ENCODE measurements at places on chromosomes 4 and X. TPM values are rescaled to one million over a fixed set of nuclear protein-coding genes. Genes with fewer than 3 reads are reported as not detected.
A peak's percentile ranks its signal among the peaks of the same experiment; 100 is the strongest.

DNA sequence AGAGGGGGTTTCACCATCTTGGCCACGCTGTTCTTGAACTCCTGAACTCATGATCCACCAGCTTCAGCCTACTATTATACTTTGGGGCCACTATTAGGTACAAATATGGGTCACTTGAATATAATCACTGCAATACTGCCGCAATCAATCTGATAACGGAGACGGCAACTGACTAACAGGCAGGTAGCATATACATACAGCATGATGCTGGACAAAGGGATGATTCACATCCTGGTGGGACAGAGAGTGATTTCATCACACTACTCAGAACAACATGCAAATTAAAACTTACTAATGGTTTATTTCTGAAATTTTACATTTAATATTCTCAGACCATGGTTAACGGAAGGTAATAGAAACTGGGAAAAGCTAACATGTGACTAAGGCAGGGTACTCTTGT is 10.9 kb downstream of the LRBA start:
- DNase-seq, result no peak

DNA sequence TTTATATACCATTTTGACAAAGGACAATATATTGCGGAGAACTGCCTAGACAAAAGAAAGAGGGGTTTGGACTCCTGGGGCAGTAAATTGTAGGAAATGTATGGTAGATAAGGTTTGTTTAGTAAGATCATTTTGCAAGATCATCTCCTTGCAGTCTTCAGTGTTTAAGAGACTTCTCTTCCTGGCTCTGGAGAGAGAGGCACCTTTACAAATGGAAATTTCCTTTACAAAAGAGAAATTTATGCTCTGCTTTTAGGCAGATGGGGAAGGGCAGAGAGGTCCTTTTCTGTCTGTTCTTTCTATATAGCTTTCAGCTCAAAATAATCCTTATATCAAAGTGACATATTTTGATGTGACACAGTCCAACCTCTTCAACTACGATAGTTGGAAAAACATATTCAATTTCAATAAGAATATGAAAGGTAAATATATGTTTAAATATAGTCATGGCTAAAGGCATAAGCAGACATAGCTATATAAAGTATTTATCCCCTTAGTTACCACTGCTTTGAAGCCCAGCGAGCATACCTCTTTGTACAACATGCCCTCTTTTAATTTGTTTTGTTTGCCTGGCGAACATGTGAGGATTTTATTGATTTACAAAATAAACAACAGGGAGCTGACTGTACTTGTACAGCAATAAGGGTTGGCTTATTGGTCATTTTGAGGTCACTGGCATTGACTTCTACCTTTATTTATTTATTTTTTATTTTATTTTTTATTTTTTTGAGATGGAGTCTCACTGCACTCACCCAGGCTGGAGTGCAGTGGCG is 65.2 kb downstream of the TRIM2 start:
- DNase-seq, result no peak

GRCh38 chrX:17830211-17830610 is 30.9 kb downstream of the RAI2 start:
- no peak for DNase-seq

- DNase-seq, result no peak
These were observed 172.6 kb downstream of the FHIP1A start for GRCh38 chr4:151581570-151581969.

- DNase-seq, result no peak
These were observed 17.7 kb upstream of the LAMP2 start for GRCh38 chrX:120486786-120487185.

GRCh38 chr4:48945981-48946380 is 39.4 kb upstream of the OCIAD2 start:
- no peak for DNase-seq

DNA sequence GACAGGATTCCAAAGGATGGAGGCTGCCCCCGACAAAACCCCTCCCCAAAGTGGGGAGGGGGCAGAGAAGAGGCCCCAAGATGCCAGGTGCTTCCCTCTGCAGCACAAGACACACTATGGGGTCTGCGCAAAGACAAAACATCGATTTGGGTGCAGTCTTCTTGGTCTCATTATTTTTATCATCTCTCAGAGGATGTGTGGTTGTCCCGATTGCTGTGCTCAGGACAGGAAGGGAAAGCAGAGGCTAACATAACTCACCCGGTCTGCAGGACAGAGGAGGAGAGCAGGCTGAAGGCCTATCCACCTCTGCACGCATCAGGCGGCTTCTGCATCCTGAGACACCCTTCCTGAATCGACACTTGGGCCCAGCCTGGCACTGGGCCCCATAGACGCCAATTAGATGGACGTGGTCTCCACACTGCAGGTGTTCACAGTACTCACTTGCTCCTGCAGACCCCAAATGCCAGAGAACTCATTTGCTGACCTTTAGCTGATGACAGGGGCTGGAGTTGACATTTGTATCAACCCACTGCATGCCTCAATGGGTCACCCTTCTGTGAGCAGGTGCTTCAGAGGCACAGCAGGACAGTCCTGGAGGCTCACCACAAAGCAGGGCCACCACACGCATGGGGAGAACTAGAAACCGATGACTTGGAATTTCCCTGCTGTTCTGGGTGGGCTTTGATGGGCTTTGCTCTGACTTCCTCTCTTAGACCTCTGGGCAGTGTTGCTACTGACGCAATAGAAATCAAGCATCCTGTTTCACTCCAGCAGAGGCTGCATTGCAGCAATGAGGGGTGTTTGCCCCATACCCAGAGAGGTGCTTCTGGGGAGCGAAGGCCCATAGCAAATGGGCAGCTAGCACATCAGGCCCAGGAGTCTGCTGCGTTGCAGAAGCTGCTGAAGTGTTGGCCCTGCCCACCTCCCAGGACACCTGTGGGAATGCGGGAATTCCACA is 96.3 kb upstream of the ENPP6 start:
- DNase-seq, result no peak

DNA sequence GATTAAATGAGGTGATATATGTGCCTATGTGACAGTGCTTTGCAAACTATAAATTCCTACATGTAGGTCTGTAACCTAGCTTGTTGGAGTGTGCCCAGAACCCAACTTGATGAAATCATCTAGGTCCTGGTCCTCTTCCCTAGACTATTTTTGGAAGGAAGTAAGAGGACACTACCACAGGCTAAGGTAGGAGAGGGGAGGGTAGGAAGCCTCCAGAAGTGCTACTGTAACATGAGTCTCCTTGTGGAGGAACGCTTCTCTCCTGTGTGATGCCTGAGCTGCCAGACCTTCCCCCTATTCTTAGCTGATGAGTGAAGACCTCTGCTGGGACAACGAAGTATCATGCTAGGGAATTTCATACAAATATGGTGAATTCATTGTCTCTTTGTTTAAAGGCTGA is 41.8 kb upstream of the IL21 start:
- DNase-seq, result no peak

DNA sequence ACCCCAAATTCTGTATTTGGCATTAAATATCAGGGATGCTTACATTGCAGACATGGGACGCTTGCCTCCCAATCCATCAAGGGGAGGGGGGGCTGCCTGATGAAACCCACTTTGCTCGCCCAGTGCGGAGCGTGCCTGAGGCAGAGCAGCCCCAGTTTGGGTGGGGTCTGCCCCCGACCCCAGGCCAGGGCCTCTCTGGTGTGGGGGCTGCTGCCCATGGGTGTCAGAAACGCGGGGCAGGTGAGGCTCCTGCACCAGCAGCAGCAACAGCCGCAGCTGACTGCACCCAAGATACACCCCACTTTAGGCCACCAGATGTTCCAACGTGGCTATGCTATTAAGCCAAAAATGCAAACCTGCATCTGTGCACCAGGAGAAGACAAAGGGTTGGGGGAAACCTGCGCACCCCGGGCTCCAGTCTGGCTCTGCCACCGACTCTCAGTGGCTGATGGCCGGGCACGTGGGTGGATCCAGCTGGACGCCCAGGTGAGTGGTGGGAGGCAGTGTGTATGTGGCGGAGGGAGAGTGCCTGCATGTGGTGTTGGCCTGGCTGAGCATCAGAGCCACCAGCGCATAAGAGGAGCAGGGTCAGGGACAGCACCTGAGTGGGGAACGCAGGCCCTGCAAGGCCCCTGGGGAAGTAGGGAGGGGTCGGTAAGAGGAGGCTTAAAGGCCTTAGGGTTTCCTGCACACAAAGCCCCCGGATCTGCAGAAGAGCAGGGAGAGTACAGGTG is 86.2 kb downstream of the ABLIM2 start:
- DNase-seq, result peak; percentile 55

DNA sequence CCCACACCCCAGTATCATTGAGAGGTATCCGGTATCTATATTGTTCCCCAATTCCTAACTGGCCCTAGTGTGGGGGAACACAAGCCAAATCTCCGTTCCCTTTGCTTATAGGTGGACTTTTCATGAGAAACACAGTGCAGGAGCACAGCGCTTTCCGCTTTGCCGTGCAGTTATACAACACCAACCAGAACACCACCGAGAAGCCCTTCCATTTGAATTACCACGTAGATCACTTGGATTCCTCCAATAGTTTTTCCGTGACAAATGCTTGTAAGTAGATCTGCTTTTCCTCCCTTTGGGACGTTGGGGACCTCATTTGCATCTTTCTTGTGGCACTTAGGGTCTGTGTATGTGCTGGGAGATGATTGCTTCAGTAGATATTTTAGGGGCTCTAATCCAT is 1.6 kb downstream of the GRIA3 start:
- DNase-seq, result no peak

GRCh38 chr4:176583278-176583677 is 209.4 kb downstream of the VEGFC start:
- DNase-seq, result no peak

- no peak for DNase-seq
These were observed 31.9 kb downstream of the ADD1 start for GRCh38 chr4:2875556-2875955.

GRCh38 chr4:152065545-152065944 is 304.7 kb upstream of the GATB start:
- no peak for DNase-seq

- no peak for DNase-seq
These were observed 111.3 kb downstream of the ZNF674 start for GRCh38 chrX:46433892-46434291.

Gene TRIM60
- not detected for total RNA-seq

Gene ZXDB
- total RNA-seq, result 8.3 TPM

Gene CHRDL1
- 75.6 TPM for total RNA-seq

Gene MSL3
- 35.3 TPM for total RNA-seq

Gene AMBN
- not detected for total RNA-seq

Gene CTAG2
- not detected for total RNA-seq

Gene AWAT2
- total RNA-seq, result not detected

Gene PDLIM3
- total RNA-seq, result 805 TPM
